ENCODE measurements at places on chromosomes 7 and 10.

- DNase-seq: no peak
Observed at GRCh38 chr7:36781011-36781738, 56.9 kb upstream of the AOAH start.

GRCh38 chr10:112812586-112812985 lies 137.5 kb upstream of the TCF7L2 start:
- DNase-seq: no peak

DNA sequence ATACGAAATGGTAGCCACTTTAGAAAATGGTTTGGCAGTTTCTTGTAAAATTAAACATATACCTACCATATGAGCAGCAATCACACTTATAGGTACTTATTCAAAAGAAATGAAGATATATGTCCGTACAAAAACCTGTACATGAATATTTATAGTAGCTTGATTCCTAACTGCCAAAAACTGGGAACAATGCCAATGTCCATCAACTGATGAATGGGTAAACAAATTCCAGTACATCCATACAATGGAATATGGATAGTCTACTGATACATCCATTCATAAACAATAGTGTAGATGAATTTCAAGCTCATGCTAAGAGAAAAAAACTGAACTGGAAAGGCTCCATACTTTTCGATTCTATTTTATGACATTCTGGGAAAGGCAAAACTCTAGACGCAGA lies 68.5 kb downstream of the AGK start:
- DNase-seq: no peak

DNA sequence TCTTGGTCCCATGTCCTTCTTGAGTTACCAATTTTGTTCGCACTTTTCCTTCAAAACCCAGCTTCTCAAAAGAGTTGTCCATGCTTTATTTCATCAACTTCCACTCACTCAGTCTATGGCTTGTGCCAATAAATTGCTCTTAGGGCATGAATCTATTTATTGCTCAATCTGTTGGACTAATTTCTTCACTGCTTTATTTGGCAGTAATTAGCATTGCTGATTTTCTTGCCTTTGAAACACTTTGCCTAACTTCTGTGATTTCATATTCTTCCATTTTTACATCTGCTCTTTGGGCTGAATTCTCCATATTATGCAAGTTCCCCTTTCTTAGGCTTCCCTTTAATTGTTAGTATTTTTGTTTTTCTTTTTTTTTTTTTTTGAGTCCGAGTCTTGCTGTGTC lies 16.8 kb downstream of the DLD start:
- DNase-seq: no peak

GRCh38 chr10:115971921-115972320 lies 301.1 kb downstream of the GFRA1 start:
- no peak for DNase-seq

DNA sequence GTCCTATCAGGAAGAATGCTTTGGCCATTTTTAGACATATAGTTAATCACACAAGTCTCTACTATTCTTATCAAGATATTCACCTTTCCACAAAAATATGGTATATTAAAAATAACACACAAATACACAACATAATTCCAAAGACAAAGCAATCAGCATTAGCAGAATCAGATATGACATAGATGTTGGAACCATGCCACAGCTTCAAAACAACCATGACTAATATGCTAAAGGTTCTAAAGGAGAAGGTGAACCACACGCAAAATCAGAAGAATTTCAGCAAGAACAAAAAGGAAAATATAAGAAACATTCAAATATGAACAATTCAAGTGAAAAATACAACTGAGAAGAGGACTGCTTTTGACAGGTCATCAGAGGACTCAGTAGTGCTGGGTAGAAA lies 670.2 kb upstream of the SORCS1 start:
- DNase-seq: no peak

DNA sequence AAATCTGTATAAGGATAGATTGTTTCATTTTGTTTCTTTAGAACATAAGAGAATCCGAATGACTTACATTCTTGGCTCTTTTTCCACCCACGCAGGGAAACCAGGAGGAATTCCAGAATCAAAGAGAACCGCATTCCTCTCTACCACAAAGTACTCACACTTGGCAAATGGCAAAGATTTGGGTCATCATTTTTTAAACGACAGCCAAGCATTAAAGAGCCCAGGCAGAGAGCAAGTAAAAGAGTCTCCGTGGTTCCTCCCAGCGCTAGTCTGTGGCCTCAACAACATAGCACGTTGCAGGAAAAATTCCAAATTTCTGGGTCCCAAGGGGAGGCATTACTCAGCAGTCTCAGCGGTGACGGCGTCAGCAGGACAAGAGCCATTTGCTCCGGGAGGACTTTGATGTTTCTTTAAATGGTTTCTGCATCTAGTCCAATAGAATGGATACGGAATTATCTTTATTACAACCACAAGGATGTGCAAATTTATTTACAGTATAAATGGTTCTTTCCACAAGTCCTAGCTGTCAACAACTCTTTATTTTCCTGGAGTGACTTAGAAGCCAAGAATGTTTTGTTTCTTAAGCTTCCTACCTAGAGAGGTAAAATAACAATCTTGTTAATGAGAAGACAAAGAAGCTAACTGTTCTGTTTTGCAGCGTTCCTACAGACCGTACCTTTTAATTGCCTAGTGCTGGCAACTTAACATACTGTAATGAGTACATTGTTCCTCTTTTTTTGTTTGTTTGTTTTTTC lies 232.5 kb downstream of the SKIDA1 start:
- DNase-seq: no peak

GRCh38 chr10:69042838-69043237 lies 45.1 kb upstream of the SRGN start:
- DNase-seq: no peak

- no peak for DNase-seq
Observed at GRCh38 chr10:50536617-50537240, 87.0 kb downstream of the SGMS1 start.

GRCh38 chr7:50509459-50509858 lies 55.7 kb downstream of the DDC start:
- no peak for DNase-seq

- DNase-seq: no peak
Observed at GRCh38 chr10:83849150-83849549, 290.2 kb upstream of the GHITM start.

- no peak for DNase-seq
Observed at GRCh38 chr7:115145512-115145911, 223.6 kb downstream of the MDFIC start.

- DNase-seq: no peak
Observed at GRCh38 chr10:128694851-128695725, 568.9 kb upstream of the MKI67 start.

GRCh38 chr10:72389014-72389413 lies 34.3 kb upstream of the DNAJB12 start:
- DNase-seq: no peak

DNA sequence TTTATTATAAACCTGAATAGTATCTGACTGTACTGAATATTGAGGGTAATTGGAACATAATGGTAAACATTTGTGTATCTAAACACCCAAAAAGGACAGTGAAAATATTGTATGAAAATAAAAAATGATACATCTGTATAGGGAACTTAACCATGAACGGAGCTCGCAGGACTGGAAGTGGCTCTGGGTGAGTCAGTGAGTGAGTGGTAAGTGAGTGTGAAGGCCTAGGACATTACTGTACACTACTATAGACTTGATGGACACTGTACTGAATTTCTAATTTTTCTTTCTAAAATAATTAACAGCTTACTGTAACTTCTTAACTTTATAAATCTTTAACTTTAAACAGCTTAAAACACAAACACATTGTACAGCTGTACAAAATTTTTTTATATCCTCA lies 454.5 kb upstream of the FZD8 start:
- DNase-seq: no peak

Data from cortex of kidney (tissue), 1 donor.